Central memory CD4-positive, alpha-beta T cell (primary cell): ENCODE measurements at places on chromosomes 4 and X.

DNA sequence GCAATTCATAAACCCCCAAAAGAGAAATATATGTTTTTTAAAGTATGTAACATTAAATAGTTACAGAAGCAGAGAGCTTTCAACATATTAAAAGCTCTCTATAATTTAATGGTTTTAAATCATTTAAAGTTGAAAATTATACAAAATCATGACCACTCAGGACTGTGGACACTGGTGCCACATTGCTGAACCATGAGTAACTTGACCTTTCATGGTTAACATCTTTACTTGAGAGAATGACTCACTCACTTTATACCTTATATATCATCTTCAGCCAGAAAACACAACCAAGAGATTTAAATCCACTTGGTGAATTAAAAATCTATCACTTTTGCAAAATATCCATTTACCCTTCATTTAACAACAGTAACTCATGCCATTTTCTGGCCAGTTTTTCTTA, 584.3 kb upstream of the SMIM31 start:
- DNase-seq: no peak

DNA sequence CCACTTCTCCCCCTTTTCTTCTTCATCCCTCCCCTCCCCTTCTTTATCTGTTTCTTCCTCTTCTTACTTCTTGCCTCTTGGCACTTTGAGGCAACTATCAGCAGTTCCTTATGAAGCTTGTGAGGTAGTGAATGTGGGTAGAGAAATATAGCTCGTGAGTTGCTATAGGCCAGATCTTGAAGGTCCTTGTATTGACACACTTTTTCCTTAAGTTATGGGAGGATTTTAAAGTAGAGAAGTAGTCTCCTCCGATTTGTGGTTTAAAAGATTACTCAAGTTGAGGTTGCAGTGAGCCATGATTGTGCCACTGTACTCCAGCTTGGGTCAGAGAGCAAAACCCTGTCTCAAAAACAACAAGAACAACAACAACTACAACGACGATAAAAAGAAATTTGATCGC, 3.4 kb upstream of the RRAGB start:
- DNase-seq: no peak

DNA sequence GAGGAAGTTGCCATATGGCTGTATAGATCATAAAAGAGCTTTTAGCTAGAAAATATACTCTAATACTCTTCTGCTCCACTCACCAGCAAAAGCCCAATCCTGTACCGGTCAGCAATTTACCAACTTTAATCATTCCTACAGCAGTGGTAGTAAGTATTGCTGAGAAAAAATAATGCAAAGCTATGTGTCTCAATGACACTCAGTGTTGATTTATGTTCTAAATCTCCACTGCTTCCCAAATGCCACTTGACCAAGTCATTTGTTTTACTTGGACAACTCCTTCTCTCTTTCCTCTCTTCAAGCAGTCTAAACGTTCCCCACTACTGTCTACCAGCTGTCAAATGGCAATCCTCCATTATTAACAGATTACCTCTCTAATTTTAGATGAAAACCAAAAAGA, 201.8 kb upstream of the GK2 start:
- DNase-seq: no peak

DNA sequence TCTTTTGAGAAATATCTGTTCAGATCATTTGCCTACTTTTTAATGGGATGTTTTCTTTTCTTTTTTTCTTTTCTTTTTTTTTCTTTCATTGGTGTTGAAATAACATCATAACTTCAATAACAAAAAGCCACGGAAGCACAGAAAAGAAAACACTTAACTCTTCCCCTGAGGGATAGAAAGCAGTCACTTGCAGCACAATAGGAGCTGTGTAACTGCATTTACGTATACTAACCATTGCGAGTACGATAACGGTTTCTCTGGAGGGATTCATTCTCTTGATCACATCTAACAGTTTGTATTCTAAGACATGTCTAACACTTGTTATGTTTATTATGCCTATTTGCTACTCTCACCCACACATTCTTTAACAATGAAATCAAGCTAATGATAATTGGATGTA, 27.3 kb downstream of the C4orf46 start:
- no peak for DNase-seq

- no peak for DNase-seq
These were observed 9.4 kb downstream of the ANKRD50 start for GRCh38 chr4:124703154-124703553.

- DNase-seq: no peak
These were observed 111.7 kb downstream of the GALNTL6 start for GRCh38 chr4:171924746-171925376.

GRCh38 chr4:3634894-3635820, 102.9 kb upstream of the LRPAP1 start:
- no peak for DNase-seq

GRCh38 chrX:109830157-109830703, 97.2 kb upstream of the ACSL4 start:
- no peak for DNase-seq

- DNase-seq: no peak
These were observed 457.4 kb downstream of the IL1RAPL1 start for GRCh38 chrX:29044423-29045184.

DNA sequence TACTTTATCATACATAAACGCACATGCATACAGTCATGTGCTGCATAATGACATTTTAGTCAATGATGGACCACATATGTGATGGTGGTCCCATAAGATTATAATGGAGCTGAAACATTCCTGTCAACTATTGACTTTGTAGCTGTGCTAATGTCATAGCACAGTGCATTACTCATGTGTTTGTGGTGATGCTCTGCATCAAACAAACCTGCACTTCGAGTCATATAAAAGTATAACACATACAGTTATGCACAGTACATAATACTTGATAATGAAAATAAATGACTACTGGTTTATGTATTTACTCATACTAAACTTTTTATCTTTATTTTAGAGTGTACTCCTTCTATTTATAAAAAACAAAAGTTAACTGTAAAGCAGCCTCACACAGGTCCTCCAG, 60.5 kb upstream of the MCUB start:
- no peak for DNase-seq

DNA sequence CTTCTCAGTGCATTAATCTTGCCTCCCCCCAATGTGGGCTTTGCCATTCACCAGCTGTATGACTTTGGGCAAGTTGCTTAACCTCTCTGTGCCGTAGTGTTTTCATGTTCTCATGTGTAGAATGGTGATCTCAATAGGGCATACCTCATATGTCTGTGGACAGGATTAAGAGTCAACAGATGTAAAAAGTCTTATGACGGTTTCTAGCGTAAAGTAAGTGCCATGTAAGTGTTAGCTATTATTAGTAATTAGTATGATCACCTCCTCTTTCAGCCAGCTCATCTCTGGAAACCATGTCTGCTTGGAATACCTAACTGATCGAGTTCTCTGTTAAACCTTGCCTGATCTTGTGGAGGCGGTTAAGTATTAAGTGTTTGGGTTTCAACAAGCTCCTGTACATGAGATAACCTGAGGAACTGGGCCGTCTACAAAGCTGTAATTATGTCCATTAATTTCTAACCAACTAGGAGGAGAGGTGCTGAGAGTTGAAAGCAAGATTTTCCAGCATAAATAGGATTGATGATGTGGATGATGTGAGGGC, 66.3 kb downstream of the TSC22D3 start:
- DNase-seq: no peak

DNA sequence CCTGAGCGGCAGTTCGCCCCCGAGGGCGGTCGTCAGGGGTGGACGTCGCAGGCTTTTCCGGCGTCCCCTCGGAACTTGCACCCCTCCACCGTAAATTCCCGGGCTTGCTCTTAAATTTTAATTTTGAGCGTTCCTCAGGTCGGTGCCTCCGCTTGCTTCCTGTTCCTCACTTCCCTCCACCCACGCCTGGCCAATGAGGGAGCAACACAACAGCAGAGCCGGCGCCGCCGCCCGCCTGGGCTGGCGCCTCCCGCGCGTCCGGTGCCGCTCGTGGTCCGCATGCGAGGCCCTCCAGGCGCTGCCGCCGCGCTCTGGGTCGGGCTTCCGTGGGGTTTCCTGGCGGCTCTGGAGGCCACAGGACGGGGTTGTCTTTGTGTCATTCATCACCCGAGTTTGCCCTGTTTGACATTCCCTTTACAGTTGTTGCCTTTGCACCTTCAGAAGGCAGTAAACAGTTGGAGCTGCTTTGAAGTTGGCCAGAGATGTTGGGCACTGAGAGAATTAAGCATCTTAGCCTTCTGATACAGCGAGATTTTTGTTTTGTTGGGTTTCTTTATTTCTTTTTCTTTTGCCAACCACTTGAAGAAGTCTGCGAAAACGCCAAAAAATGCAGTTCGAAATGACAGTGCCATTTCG, 692 bp downstream of the SPCS3 start:
- DNase-seq: peak; percentile 90

GRCh38 chr4:189497516-189497915, 443.2 kb upstream of the FRG1 start:
- DNase-seq: no peak

- no peak for DNase-seq
These were observed 89.1 kb upstream of the IGFBP7 start for GRCh38 chr4:57199267-57199666.

DNA sequence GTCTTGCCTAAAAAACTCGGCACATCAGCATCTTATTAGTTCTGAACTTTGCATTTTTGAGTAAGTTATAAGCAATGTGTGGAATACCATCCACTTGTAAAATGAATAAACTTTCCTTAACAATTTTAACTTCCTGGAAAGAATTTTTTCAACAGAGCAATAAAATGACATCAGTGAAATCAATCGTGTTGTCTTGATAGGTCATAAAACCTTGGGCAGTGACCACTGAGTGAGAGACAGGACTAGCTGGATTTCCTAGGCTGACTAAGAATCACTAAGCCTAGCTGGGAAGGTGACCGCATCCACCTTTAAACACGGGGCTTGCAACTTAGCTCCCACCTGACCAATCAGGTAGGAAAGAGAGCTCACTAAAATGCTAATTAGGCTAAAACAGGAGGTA, 403.0 kb upstream of the CNKSR2 start:
- DNase-seq: no peak

- DNase-seq: no peak
These were observed 25.0 kb upstream of the MTHFD2L start for GRCh38 chr4:74132944-74133343.
